ENCODE measurements at places on chromosomes 12 and 14. TPM values are rescaled to one million over a fixed set of nuclear protein-coding genes. Genes with fewer than 3 reads are reported as not detected.

Gene ACYP1
- 8.3 TPM for total RNA-seq

Gene RPS6KA5
- 9.1 TPM for total RNA-seq

Gene AVPR1A
- total RNA-seq: 0.36 TPM

Gene LRFN5
- total RNA-seq: 0.20 TPM

Gene PAX9
- 83.6 TPM for total RNA-seq

Gene HCFC2
- 12.6 TPM for total RNA-seq

Gene MYL2
- total RNA-seq: 1.7 TPM

Gene CLEC4D
- 0.24 TPM for total RNA-seq

Gene TGM1
- 1,652 TPM for total RNA-seq

Gene WDR89
- total RNA-seq: 6.8 TPM

Gene FSCB
- total RNA-seq: not detected

Gene DNAJC22
- total RNA-seq: 0.16 TPM

Gene C14orf180
- not detected for total RNA-seq

Gene BCAT1
- total RNA-seq: 8.9 TPM

Gene CCND2
- total RNA-seq: 48.9 TPM

Gene CDKN3
- 17.7 TPM for total RNA-seq

Gene PTGER2
- total RNA-seq: 0.40 TPM

Gene C14orf93
- total RNA-seq: 4.6 TPM

Gene NOVA1
- 0.72 TPM for total RNA-seq

Gene SLC4A8
- 0.20 TPM for total RNA-seq

Gene ERP27
- total RNA-seq: 4.5 TPM

Gene IL31
- total RNA-seq: not detected

Gene NOXRED1
- total RNA-seq: not detected

Gene DPF3
- 1.1 TPM for total RNA-seq

Gene IL26
- not detected for total RNA-seq

Gene TMEM229B
- 0.80 TPM for total RNA-seq

Gene CLEC14A
- 4.1 TPM for total RNA-seq

Gene CLEC6A
- total RNA-seq: not detected

Gene KLRD1
- not detected for total RNA-seq

Gene OVCH1
- not detected for total RNA-seq

Gene CMKLR1
- total RNA-seq: 0.56 TPM

Gene NRL
- 1.1 TPM for total RNA-seq

Gene C12orf60
- 0.76 TPM for total RNA-seq

Gene GPX2
- total RNA-seq: 68.1 TPM

Gene PLEKHD1
- total RNA-seq: not detected

Gene ARHGAP9
- total RNA-seq: 2.0 TPM

Gene BICDL1
- total RNA-seq: 32.6 TPM

Gene PMCH
- total RNA-seq: not detected

Gene SPIC
- 0.16 TPM for total RNA-seq

Gene HOXC4
- total RNA-seq: 5.1 TPM

Gene YLPM1
- 30.6 TPM for total RNA-seq

Gene TAS2R19
- total RNA-seq: 1.2 TPM

Gene LUM
- 8.4 TPM for total RNA-seq

All from esophagus mucosa (tissue), 1 donor.